Activated CD8-positive, alpha-beta T cell treated with anti-CD3 and anti-CD28 coated beads for 36 hours (primary cell): ENCODE measurements at places on chromosomes 13 and 19. TPM values are rescaled to one million over a fixed set of nuclear protein-coding genes. Genes with fewer than 3 reads are reported as not detected.
A peak's percentile ranks its signal among the peaks of the same experiment; 100 is the strongest.

GRCh38 chr19:10344780-10345179, 5.4 kb upstream of the ICAM3 start:
- no peak for DNase-seq

DNA sequence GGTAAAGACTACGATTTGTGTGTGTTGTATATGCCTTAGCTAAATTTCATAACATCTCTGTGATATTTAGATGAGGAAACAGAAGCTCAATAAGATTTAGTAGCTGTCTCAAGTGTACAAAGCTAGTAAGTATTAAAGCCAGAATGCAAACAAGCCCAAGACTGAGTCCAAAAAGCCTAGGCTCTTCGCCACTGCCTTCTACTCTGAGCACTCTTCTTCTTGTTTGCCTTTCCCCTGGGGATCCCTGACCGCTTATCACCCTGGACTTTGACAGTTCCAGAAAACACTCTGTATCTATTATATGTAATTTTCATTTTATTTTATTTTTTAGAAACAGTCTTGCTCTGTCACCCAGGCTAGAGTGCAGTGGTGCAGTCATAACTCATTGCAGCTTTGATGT, 5.8 kb downstream of the TM9SF2 start:
- DNase-seq: no peak

DNA sequence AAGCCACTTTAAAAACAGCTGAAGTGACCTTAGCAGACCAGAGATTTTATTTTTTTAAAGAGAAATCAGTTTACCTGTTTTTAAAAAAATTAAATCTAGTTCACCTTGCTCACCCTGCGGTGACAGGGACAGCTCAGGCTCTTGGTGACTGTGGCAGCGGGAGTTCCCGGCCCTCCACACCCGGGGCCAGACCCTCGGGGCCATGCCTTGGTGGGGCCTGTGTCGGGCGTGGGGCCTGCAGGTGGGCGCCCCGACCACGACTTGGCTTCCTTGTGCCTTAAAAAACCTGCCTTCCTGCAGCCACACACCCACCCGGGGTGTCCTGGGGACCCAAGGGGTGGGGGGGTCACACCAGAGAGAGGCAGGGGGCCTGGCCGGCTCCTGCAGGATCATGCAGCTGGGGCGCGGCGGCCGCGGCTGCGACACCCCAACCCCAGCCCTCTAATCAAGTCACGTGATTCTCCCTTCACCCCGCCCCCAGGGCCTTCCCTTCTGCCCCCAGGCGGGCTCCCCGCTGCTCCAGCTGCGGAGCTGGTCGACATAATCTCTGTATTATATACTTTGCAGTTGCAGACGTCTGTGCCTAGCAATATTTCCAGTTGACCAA, 10.8 kb downstream of the PLPPR3 start:
- no peak for DNase-seq

- DNase-seq: peak; percentile 44
These were observed 926 bp downstream of the ZNF587 start for GRCh38 chr19:57850553-57851017.

DNA sequence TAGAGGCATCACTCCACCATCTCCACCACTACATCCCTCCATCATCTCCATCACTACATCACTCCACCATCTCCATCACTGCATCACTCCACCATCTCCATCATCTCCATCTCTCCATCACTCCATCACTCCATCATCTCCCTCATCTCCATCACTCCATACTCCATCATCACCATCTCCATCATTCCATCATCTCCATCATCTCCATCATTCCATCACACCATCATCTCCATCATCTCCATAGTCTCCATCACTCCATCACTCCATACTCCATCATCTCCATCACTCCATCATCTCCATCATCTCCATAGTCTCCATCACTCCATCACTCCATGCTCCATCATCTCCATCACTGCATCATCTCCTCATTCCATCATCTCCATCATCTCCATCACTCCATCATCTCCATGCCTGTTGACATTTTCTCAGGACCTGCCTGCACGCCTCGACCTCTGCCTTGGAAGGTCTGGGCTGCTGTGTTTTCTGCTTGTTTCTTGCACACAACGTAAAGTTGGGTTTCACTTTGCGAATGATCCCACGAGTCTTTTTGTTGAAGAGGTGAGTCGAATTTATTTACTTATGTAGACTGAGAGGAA, 21.2 kb upstream of the RASA3 start:
- no peak for DNase-seq

ZNF667 gene
- total RNA-seq: 6.4 TPM

DNA sequence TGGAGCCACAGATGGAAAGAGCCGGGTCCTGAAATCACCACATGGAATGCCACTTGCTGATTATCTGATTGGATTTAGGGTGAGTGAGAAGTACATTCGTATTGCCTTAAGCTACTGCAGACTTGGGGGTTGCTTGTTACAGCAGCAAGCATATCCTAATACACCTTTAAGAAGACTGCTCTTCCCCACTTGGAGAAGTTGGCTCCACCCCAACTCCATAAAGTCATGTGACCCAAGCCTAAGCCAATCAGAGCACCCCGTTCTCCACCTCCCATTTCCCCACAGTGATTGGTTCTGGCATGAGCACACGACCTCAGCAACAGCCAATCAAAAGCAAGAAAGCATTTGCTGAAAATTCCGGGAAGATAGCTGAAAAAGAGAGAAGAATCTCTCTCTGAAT, 23.1 kb downstream of the CACNA1A start:
- DNase-seq: no peak

ONECUT3 gene
- total RNA-seq: not detected

- DNase-seq: no peak
These were observed 2.3 kb upstream of the UHRF1 start for GRCh38 chr19:4906963-4907362.

GRCh38 chr19:615619-616018, 17.7 kb downstream of the POLRMT start:
- DNase-seq: no peak

GRCh38 chr13:110479215-110479545, 82.3 kb downstream of the RAB20 start:
- no peak for DNase-seq

DNA sequence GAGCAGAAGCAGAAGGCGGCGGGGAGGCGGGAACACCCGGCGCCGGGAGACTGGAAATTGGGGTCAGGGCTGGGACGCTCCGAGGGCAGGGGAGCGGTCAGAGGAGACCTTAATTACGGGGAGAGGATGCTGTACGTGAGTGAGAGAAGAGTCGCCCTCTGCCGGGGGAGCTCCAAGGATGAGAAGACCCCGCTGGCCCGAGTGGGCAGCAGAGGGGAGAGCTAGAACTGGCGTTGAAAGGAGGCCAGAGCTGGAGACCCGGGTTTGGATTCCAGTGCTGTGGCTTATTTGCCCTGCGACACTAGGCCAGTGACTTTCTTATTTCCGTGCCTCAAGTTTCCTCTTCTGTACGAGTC, 536 bp downstream of the FAM32A start:
- DNase-seq: peak; percentile 80

GRCh38 chr13:39047560-39047959, 9.3 kb downstream of the NHLRC3 start:
- DNase-seq: no peak

DNA sequence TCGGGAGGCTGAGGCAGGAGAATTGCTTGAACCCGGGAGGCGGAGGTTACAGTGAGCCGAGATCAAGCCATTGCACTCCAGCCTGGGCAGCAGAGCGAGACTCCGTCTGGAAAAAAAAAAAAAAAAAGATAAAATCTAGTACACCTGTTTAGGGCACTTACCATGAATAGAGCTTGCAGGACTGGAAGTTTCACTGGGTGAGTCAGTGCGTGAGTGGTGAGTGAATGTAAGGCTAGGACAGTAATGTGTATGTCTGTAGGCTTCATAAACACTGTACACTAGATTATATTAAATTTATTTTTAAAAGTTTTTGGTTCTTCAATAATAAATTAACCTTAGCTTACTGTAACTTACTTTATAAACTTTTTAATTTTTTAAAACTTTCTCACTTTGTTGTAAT, 22.9 kb downstream of the PPP5C start:
- no peak for DNase-seq
